ENCODE measurements at places on chromosomes 2 and 18.

GRCh38 chr2:3223080-3223923 lies 154.3 kb downstream of the EIPR1 start:
- DNase-seq, result no peak

- DNase-seq, result no peak
Observed at GRCh38 chr2:161421686-161422085, 5.6 kb downstream of the TBR1 start.

DNA sequence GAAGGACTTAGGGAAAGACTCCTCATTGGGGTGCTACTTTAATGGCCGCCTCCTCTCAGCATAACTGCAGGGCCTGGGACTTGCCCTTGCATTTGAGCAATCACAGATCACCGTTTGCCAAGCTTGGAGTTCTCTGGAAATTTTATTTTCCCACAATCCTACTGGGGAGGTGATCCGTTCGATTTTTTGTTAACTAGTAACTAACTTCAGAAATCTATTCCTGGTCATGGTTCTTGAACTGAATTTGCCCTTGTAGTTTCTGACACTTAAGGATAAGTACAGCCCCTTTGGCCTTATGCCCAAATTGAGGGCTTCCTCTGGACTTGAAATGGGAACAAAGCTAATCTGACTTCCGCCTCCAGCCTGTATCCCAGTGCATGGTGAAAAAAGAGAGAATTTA lies 60.5 kb upstream of the ST3GAL5 start:
- no peak for DNase-seq

- no peak for DNase-seq
Observed at GRCh38 chr2:241000831-241001321, 2.5 kb downstream of the SNED1 start.

- DNase-seq, result no peak
Observed at GRCh38 chr2:23131066-23131575, 253.9 kb upstream of the KLHL29 start.

DNA sequence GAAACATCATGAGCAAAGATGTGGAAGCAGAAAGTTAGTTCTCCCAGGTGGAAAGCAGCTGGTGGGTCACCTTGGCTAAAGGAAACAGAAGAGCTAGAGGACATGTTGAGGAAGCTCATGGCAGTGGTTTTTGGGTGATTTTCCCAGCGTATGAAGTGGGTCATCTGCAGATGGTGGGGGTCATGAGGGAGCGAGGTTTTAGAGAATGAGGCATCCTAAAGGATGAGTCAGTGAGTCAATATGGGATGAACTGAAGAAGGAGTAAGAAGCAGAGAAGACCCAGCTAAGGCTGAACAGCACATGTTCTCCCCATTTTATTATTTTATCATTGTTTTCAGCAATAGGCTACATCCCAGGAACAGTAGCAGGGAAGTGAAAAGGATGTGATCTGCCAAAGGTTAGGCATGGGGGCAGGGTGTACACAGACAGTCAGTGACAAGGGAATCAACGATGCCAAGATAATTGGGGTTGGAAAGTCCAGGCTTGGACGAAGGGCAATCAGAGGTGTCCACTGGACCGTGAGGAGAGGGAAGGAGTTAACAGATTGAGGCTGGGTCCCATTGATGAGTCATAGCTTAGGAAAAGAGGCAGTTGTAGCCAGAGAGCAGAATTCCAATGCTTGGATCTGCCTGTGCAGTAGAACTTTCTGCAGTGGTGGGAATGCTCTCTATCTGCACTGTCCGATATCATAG lies 289.3 kb upstream of the RAB12 start:
- no peak for DNase-seq

DNA sequence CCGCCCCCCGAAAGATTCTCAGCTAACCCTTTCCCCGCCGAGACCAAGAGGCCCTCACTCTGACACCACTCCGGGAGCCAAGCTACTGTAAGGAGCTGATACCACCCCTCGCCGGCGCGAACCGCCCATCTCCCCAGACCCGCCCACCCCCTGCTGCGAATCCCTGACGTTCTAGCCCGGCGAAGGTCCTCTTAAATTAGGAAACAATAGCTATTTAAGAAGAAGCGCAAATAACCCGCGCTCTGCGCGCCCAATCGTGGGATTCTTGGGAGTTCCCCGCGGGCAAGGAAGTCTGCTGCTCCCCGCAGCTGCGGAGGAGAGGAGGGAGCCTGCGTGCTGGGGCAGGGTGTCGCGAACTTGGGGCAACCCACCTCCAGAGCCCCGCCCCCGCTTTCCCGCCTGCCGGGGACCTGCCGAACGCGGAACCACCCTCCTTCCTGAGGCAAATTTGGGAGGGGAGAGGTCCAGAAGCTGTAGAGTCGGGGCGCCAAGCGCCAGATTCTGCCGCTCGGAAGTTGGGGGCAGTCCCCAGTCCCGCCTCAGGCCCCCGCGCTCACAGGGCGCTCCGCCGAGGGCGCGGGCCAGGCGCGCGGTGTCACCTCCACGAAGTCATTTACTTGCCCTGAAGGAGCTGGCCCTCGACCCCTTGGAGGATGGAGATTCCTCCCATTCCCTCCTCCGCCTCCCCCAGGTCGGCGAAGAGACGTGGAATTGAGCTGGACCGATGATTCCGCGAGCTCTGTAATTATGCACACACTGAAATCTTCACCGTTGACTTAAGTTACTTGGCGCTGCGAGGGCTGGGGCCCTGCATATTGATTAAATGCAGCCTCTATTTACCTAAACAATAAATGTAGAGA lies 8.4 kb upstream of the SP9 start:
- no peak for DNase-seq

DNA sequence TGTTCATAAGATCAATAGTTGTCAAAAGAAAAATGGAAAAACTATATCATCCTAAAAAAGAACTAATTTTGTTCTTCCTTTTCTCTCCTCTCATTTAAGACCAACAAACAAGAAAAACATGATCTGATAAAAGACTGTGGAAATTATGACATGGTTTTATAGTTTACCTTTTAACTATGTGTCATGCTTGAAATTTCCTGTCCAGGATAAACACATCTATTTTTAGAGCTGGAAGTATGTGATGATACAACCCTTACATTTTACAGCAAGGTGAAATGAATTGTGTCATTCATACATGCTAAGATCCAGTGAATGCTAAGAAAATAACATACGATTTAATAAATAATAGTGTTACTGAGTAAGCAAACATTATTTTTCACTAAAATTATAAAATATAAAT lies 89.9 kb downstream of the GULP1 start:
- DNase-seq, result no peak

DNA sequence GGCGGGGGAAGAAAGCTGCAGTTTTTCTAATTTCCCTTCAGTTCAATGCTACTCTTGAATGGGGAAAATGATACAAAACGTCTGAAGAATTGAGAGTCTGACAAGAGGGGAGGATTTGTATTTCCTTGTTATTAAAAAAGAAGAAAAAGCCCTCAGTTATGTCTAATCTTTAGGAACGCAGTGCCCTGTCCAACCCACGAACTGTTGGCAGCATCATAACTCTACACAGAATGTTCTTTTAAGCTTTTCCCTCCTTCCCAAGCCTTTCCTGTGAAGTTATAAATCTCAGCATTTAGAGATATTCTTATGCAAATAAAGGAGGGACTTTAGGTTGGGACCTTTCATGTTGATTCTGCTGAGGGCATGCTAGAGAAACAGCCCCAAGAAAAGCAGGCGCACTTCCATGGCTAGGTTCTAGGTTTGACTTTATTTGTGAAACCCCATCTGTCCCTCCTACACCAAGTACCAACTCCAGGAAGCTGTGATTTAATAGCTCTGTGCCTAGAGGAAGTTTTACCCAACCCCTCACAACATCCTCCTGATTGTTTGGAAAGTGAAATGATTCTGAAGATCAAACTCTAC lies 288.6 kb downstream of the SETBP1 start:
- no peak for DNase-seq

- no peak for DNase-seq
Observed at GRCh38 chr2:71464389-71464788, 11.0 kb downstream of the DYSF start.

DNA sequence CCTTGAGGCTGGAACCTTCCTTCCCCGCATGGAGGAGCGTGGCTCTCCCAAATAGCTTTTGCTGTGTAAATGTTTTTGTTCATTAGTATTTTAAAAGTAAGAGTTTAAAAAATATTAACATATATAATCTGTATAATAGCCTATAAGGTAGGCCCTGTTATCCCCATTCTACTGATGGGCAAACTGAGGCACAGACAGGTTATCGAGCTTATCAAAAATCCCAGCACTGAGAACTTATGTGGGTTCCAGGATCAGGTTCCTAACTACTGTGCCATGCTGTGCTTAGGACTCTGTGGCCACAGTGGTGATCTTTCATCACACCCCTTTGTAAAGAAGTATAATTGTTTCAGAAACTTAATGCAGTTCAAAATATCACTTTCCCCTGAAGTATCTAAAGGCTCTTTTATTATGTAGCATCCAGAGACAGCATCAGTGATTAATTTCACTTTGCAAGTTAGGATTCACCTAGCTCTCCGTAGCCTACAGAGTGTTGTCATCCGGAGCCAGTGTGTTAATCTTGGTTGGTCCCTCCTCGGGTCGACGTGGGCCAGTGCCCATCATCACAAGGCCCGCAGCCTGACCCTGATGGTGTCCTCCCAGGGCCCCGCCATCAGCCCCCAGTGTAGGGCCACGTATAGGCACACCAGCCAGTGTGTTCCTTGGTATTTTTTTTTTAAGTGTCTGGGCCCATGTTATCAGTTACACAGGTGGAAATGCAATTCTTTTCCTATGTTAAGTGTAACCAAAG lies 28.7 kb downstream of the CABLES1 start:
- DNase-seq, result no peak

DNA sequence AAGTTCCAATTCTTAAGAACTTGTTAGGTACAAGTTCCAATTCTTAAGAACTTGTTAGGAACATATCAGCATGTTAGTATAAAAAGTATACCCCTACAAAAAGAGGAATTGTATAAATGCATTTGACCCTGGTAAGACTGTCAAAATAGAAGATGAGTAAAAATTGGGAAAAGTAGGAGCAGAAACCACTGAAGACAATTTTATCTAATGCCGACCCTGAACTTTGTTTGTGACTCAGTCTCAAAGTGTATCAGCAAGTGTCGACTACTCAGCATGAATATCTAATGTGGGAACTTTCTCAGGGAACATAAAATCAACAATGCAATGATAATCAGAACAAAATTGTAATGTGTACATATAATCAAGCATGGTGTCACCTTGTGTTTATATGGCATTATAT lies 583 bp upstream of the CD226 start:
- no peak for DNase-seq

GRCh38 chr2:201049455-201049854 lies 22.0 kb downstream of the HYCC2 start:
- DNase-seq, result no peak

- no peak for DNase-seq
Observed at GRCh38 chr2:134206573-134206972, 47.3 kb upstream of the MGAT5 start.

DNA sequence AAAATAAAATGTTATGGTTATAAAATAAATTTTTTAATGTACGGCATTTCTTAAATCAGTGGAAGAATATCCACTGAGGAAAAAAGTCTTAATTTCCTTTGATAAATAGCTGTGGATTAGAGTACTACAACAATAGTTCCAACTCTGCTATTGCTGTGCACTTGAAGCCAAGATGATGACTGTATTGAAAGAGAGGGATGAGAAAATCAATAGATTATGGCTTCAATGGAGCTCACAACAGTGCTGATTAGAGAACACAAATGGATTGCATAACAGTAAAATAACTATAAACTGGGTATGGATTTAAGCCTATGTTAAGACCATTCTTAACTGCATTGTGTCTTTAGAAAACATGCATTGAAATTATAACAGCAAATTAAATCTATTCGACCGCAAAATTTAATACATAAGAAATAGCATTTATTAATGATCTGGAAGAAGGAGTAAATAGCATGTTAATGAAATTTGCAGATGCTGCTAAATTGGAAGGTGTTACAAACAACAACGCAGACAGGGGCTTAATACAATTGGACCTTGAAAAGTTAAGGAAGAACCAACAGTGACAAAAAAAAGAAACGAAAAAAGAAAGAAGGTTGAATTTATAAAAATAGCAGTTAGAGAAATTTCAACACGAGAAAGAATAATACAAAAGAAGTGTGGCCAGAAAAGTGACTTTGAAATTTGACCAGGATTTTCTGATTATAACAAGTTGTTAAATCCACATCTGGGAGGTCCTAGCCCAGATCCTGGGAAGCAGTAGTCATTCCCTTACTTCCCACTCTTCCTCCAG lies 8.6 kb upstream of the MAP3K20 start:
- no peak for DNase-seq

- no peak for DNase-seq
Observed at GRCh38 chr2:1741851-1742250, 2.5 kb downstream of the PXDN start.

- no peak for DNase-seq
Observed at GRCh38 chr18:44736664-44737380, 56.1 kb downstream of the SETBP1 start.

- DNase-seq, result no peak
Observed at GRCh38 chr18:50126471-50126870, 68.5 kb downstream of the MYO5B start.

GRCh38 chr2:161265874-161266273 lies 42.4 kb upstream of the PSMD14 start:
- DNase-seq, result no peak

GRCh38 chr2:235713189-235713588 lies 219.3 kb downstream of the AGAP1 start:
- DNase-seq, result no peak

GRCh38 chr2:200193791-200194190 lies 112.7 kb upstream of the SPATS2L start:
- DNase-seq, result no peak

GRCh38 chr2:84999553-84999955 lies 28.6 kb downstream of the KCMF1 start:
- no peak for DNase-seq

GRCh38 chr2:106160786-106161261 lies 33.3 kb downstream of the UXS1 start:
- no peak for DNase-seq

- DNase-seq, result no peak
Observed at GRCh38 chr2:200168641-200169555, 137.6 kb upstream of the SPATS2L start.

DNA sequence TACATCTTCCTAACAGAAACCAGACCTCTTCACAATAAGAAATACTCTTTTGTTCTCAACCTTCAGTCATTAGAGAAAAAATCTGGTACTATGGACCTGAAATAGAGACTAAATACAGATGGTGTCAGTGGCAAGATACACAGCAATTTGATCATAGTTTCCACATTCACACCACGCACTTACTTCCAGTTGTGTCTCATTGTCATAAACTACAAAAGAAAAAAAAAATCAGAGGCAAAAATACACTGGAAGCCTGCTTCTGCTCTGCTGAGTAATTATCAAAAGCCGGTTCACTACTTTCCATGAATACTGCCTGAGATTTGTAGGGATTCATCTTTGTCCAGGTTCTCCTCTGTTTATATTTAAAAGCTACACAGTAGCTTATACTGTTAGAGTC lies 182.6 kb downstream of the PID1 start:
- no peak for DNase-seq

DNA sequence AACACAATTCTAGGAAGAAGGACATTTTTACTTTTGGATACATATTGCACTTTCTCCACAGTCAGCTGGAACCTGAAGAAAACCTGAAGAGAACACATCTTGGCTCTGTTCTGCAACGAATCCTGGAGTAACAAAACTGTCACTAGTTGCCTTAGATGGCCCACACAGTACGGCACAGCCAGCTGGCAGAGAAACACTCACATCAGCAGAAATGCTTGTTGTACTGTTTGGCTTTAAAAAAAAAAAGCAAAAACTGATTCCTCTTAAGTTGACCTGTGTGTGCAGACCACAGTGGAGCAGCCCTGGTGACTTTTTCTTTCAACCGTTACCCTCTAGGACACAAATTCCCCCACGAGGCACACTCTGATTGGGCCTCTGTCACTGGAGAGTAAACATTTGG lies 152.3 kb upstream of the TWIST2 start:
- no peak for DNase-seq

GRCh38 chr18:21830532-21830931 lies 89.9 kb downstream of the MIB1 start:
- no peak for DNase-seq
